ENCODE measurements at places on chromosomes 7 and 10.

- DNase-seq: no peak
Measured at GRCh38 chr7:142862786-142863400, 8.0 kb downstream of the EPHB6 start.

- DNase-seq: no peak
Measured at GRCh38 chr7:36082216-36082615, 70.8 kb upstream of the EEPD1 start.

GRCh38 chr7:102450242-102450641, 14.4 kb downstream of the ALKBH4 start:
- DNase-seq: no peak

- no peak for DNase-seq
Measured at GRCh38 chr10:12353399-12354242, 4.3 kb downstream of the CAMK1D start.

DNA sequence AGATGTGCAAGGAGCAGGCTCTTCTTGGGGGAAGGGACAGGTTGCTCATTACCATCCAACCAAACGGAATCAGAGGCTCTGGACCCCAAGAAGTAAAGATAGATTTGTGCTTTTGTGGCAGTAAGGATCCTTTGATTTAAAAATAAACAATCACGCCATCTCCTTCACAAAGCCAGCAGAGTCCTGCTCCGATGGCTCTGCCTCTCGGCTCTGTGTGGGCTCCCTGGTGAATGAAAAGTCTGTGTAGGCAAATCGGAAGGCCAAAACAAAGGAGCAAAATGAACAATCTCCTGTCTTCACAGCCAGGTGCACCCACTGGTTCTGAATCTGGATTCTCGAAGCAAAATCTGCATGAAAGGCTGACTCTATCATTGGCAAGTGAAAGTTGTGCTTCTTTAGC, 3.8 kb downstream of the PTPRN2 start:
- DNase-seq: no peak

DNA sequence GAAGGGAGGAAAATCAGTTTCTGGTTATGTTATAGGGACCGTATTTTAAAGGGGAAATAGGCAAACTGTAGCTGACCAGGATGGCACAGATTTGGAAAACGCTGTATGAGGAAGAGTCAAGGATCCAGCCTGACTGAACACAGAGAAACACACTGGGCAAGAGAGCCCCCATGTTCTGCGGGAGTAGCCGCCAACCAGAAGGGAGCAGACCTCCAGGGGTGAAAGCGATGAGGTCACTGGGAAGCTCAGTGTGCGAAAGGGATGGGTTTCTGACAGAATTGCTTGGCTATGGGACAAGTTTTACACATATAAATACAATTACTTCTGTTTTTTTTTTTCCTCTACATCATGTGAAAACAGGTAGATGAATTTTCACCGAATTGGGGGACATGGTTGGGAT, 291.6 kb upstream of the PODXL start:
- no peak for DNase-seq

DNA sequence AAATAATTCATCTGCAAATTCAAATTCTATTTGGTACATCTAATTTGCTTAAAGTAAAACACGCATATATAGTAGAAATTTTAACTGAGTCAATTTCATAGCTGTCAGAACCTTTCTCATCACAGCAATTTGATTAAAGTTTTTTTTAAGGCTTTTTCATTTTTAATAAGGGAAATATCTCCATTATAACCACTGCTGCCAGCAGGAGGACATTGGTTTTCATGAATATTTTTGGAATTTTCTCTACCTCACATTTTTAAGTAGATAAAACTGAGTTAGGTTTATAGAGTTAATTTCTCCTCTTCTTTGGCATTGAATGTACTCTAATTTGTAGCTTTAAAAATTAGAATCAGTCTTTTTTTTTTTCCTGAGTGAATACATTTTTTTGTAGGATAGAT, 82.2 kb downstream of the ST7 start:
- DNase-seq: no peak

DNA sequence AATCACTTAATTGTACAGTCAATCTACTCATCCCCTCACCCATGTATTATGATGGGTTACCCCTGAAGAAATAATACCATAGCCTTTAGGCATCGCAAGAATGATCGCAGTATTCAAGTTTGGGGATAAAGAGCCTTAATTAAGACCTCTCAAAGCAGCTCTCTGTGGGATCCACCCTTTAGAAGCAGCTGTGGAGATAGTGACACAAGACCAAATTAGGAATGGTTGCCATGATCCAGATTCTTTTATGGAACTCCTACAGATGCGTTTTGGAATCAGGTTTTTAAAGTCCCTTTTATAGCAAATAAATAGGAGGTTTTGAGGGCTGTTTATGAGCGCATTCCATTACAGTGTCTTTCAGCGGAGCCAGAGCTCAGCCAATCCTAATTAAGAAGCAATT, 12.2 kb downstream of the TES start:
- no peak for DNase-seq

DNA sequence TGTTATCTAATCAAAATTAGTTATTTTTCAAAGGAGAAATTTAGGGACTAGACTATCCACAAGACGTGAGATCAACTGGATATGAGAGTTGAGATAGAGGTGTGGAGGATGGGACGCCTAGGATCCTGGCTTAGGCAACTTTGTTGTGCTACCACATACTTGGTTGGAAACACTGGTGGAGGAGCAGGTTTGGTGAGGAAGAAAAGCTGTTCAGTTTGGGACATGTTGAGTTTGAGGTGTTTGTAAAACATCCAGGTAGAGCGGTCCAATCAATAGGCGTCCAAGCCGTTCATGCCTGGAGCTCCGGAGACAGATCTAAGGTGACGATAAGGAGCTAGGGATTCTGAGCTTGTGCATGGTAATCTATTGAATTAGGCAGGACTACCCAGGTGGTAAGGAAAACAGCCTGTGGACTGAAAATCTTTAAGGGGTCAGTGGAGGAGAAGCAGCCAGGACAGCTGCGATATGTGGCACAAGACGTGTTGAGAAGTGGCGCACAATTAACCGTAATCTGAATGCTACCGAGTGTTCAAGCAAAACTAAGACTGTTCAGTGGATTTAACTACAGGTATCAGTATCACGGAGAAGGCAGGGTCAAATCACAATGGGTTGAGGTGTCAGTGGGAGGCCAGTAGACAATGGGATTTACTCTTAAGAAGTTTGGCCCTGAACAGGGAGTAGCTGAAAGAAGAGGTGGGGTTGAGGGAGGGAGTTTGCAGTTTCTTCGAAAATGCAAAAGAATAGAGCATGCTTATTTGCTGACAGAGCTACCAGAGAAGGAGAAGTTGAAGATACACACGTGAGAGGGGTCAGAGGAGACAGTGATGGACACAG, 16.1 kb upstream of the TRPV6 start:
- DNase-seq: no peak

GRCh38 chr7:124012864-124013263, 20.0 kb downstream of the TMEM229A start:
- no peak for DNase-seq

DNA sequence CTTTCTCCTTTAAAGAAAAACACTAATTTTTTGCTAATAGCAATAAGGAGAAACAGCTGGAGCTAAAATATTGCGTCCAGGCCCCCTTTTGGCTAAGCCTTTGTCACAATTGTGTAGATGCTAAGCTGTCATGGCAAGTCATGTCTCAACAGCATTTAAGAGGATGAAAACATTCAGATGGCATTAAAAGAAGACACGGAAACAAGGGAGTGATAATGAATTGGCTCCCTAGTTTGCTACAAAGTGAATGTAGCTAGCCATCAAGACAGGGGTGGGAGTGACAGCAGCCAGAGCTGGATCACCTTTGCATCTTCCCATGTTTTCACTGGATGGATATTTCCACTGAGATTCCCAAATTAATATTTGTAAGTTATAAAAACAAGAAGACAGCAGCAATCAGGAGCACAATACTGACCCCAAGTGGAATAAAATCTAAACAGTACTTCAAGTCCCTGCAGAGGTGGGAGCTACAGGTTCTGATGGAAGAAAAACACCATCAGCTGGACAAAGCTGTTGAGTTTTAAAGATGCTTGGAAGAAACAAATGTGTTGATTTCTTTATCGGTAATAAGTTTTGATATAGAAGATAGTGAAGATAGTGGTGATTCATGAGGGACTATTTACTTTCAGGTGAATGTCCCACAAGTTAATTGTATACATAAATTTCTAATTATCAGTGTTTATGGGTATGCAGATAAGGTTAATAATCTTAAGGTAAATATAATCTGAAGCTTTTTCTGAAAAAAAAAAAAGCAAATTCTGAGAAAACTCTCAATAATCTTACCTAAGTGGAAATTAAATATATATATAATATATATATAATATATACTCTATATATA, 129.4 kb downstream of the SLC16A9 start:
- DNase-seq: no peak

DNA sequence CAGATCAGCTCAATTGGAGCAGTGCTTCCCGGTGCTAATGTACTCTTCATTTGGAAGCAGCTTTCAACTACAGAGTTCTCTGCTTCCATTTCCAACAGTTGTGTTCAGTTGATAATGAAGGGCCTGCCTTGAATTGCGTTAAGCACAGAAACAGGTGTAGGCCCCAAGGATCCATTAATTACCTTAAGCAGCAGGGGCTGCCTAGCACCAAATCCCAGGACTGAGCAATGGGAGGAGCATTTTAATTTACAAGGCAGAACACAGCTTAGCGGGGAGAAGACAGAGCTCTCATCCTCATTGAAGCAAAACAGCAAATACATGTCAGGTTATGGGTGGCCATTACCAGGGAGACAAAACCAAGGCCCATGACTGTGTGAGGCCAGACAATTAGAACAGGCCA, 349.6 kb downstream of the TFEC start:
- DNase-seq: no peak

- DNase-seq: no peak
Measured at GRCh38 chr10:132660385-132660784, 122.8 kb downstream of the INPP5A start.

DNA sequence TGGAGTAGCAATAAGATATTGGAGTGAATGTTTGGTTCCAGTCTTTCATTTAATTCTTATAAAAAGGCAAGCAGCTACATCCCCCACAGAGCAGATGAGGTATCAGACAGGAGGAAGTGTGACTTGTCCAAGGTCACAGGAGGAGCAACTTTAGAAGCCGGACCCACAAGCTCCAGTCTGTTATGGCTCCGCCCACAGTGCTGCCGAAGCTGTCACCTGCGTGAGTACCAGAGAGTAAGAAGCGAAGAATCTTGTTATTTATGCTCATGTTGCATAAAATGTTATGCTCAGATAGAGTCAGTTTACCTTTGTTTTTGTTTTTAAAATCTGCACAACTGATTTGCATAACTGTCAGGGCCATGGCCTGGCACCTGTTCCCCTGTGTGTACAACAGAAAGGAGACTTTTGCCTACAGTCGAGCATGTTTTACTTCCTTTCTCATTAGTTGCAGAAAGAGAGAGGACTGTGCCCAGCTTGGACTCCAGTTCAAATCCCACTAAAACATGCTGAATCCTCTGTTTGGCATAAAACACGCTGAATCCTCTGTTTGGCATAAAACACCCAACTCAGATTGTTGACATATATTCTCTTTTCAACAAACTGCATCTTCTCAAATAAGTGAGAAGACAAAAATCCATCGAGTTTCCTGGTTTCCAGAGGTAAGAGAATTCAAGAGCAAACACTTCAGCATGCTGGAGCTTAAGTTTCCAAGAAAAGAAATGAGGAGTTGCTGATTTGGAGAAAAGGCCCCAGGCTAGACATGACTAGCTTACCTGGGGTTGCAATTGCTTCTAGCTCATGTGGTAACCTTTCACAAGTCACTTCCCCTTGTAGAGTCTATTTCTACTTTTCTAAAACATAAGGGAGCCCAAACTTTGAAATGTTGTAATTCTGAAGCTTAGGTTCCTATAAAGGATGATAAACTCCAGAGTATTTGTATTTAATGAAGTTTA, 409.8 kb upstream of the ZMIZ1 start:
- no peak for DNase-seq

DNA sequence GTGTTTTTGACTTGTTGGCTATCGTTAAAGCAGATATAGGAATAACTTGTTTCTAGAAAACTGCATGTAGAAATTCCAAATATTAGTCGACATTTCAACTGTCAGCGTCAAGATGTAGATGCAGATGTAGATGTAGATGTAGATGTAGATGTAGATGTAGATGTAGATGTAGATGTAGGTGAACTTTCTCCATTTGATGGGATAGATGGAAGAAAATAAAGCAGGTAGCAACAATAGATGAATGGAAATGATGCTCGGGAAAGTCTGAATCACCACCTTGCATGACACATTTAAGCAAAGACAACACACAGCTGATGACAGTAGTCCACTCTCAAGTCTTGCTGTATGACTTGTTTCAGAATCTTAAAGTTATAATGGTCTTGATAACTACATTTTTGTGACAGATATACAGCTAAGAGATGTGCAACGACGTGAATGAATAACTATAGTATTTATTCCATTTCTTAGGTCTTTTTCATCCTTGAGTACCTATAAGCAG, 53.5 kb downstream of the SND1 start:
- DNase-seq: no peak

- DNase-seq: no peak
Measured at GRCh38 chr10:36042135-36042534, 400.0 kb upstream of the FZD8 start.

- no peak for DNase-seq
Measured at GRCh38 chr7:151832138-151832537, 44.8 kb downstream of the PRKAG2 start.

- DNase-seq: no peak
Measured at GRCh38 chr10:47104151-47104605, 192.9 kb downstream of the PTPN20 start.

- no peak for DNase-seq
Measured at GRCh38 chr10:89556600-89556999, 21.2 kb upstream of the SLC16A12 start.

GRCh38 chr10:29377333-29377961, 88.6 kb downstream of the LYZL1 start:
- no peak for DNase-seq

- no peak for DNase-seq
Measured at GRCh38 chr10:84329196-84329611, 815 bp downstream of the CCSER2 start.

GRCh38 chr7:30470163-30470770, 8.3 kb downstream of the NOD1 start:
- DNase-seq: no peak

All from HS-5 (cell line).